ENCODE measurements at places on chromosomes 2 and 18.
A peak's percentile ranks its signal among the peaks of the same experiment; 100 is the strongest.

GRCh38 chr2:194883711-194884110 lies 773.3 kb upstream of the SLC39A10 start:
- no peak for DNase-seq

DNA sequence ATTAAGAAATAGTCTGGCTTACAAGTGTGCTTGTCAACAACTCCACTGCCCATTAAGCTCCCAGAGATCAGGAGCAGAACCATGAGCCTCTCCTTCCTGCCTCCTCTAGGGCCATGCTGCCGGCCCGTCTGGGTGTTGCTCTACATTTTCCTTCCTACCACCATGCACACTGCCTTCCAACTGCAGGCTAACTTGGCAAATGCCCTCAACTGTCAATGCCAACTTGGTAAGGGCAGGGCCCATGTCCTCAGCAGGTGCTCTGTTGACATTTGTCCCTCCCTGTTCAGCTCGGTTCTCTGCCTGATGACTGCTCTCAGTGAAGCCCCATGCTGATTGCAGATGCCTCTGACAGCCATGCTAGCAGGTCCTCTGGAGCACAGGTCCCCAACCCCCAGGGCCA lies 345.2 kb downstream of the ALK start:
- DNase-seq = no peak

DNA sequence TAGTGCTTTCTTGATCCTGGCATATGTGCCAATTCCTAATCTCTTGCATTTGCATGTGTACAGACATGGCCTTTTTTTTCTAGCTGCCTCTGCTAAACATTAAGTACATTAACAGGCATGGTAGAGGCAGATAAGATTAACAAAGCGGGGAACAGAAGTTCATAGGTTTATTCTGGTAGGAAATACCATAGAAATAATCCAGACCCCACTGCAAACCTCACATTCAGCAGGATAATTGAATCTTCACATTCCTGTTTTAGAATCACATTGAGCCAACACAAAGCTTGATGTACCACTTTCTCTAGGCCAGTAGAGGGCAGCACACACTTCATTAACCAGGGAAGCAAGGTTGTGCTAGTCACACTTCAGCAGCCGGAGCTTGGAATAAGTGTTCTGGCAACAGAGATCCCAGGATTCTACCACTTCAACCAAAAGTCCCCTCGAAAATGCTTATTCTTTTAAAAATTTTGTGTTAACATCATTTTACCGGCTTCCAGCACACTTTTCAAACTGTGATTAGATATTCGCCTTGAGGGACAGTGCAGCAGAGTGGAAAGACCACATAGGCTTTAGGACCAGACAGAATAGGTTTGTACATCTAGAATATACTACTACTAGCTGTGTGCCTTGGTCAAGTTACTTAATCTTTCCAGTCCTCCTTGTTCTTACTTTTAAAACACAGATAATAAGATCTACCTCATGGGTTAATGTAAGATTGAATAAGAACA lies 420.2 kb upstream of the CHST9 start:
- peak; percentile 85 for DNase-seq

DNA sequence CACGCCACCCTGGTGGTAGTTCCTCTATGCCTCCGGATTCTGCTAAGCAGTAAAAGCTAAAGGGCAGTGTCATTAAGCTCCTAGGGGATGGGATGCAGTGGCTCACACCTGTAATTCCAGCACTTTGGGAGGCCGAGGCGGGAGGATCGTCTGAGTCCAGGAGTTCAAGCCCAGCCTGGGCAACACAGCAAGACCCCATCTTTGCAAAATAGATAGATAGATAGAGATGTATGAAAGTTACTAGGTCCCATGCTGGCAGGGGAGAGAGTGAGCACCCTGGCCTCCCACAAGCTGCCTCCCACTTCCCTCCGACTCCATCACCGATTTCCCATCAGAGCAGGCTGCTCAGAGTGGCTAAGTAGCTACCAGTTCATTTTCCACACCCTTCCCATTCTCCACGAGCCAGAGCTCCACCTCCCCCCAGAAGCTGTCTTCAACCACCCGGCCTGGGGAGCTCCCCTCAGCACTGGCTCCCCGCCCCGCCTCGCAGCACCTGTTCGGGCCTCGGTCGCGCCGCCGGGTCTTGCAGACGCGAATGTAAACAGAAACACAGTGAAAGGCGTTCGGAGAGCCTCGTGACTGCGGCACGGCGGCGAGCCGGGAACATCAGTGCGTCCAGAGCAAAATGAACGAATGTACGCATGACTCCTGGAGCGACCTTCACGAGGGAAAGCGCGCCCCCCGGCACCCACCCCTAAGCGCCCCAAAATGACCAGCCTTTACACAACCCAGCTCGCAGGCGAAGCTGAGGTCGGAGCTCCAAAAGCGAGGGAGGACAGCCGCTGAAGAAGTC lies 598 bp upstream of the CEP68 start:
- no peak for DNase-seq

Data from neuronal stem cell (in vitro differentiated cells).